ENCODE measurements at places on chromosomes 6 and 20.
A peak's percentile ranks its signal among the peaks of the same experiment; 100 is the strongest.

- no peak for DNase-seq
Observed at GRCh38 chr6:137588472-137588871, 94.3 kb upstream of the OLIG3 start.

DNA sequence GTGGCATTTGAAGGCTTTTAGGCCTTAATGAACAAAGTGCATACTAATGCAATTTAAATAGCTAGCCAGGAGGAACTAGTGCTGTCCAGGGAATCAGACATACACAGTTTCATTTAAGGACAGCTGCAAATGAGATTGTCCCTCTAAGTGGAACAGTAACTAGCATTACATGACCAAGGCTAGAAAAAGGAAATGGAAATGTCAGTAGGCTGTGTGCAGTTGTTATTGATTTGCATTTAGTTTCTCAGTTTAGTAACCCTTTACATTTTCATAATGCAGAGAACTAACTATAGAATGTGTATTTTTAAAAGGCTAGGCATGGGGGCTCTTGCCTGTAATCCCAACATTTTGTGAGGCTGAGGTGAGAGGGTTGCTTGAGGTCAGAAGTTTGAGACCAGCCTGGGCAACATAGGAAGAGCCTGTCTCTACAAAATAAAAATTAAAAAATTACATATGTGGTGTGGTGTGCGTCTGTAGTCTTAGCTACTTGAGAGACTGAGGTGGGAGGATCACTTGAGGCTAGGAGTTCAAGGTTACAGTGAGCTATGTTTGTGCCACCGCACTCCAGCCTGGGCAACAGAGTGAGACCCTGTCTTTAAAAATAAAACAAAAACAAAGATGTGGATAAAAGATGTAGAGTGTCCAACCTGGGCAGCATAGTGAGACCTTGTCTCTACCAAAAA is 468.0 kb downstream of the UTRN start:
- DNase-seq: no peak

- DNase-seq: no peak
Observed at GRCh38 chr6:114523508-114523907, 180.7 kb upstream of the HS3ST5 start.

GRCh38 chr6:167856999-167857660 is 30.4 kb downstream of the AFDN start:
- DNase-seq: no peak

DNA sequence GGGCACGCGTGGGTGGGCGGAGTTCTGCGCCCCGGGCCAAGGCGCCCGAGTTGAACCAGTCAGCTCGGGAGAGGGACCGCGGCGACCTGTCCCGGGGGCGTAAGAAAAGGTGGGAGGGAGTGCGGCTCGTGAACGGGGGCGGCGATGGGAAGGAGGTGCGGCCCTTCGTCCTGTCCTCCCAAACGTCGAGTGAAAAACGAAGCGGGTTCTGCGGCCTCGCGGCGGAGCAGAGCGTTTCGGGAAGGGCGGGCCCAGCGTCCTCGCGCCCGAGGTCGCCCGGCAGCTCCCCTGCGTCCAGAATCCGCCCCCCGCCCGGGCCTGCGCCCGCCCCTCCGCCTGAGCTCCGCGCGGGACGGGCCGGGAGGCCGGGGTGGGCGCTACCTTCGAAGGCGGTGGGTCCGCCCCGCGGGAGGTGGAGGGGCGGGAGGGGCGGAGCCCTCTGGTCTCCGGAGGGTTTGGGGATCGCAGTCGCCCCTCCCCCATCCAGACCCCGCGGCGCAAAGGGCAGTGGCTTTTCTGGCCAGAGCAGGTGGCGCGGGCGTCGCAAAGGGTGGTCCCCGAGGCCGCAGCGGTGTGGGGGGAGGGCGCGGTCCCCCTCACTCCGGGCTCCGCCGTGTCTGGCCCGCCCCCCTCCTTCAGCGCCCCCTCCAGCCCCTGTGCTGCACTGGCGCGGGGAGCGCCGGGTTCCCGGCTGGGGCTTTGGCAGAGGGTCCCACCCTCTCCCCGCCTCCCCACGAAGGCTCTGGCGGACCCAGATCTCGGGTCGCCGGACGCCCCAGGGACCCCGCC is 838 bp downstream of the STMN3 start:
- DNase-seq: peak; percentile 35

DNA sequence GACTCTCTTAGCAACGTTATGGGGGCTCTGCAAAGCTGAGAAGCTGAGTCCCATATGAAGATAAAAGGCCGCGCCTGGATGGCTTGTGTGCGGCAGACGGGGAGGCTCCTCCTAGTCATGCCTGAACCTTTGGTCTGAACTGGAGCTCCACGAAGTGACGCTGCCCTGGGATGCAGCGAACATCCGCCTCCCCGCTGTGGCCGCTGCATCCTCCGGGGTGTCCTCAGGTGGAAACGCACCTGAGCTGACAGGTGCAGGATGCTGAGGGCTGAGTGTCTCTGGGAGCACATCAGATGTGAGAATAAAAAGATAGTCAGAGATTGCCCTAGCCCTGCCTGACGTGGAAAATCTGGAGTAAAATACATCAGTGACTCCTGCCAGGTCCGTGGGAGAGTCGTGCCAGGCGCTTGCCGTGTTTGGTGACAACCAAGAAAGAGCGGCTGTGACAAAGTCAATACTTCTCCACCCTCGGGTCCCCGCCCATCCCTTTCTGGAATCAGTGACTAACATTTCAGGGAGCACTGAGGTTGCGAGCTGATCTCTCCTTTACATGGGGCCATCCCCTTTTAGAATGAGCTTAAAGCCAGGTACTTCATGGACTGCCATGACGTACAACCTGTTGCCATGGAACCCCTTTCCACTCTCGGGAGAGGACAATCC is 162.8 kb upstream of the AFDN start:
- no peak for DNase-seq

DNA sequence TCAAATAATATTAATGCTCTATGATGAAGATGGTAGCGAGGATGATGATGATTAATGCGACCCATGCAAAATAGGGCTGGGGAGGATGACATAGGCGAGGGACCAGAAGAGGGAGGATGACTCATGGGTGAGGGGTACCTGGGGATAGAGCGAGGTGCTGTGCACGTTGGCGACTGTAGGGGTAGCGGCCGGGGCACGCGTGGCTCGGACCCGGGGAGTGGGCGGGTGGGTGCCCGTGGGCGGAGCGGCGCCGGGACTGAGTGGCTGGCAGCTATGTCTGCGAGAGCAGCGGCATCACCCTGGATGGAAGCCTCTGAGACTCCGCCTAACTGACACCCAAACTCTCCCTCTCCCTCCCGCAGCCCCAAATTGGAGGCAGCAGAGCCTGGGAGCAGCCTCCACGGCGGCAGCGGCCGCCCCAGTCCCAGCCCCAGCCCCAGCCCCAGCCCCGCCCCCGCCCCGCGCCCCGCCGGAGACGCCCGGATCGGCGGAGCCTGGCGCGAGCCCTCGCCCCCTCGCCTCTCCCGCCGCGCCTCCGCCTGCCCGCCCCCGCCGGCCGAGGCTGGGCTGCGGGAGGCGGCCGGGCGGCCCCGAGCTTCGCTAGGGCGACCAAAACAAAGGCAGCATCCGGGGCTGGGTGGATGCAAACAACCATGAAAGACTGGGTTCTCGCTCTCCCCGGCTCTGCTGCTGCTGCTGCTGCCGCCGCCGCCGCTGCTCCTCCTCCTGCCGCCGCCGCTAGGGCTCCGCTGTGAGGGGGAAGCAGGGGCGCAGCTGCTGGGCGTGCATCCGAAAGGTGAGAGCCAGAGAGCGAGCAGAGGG is at the start of gene RIMS1:
RIMS1 (plus strand) TSS at position 367 of the 822 bp plus-strand sequence. CDS start 474 bp downstream, outside the sequence.
- no peak for DNase-seq

- no peak for DNase-seq
Observed at GRCh38 chr6:37160922-37161778, 8.8 kb upstream of the PIM1 start.

GRCh38 chr6:52132292-52132691 is 44.9 kb upstream of the PKHD1 start:
- DNase-seq: no peak

GRCh38 chr6:99416892-99417767 is 8.0 kb downstream of the PNISR start:
- DNase-seq: no peak

- DNase-seq: no peak
Observed at GRCh38 chr6:75933387-75933975, 139.0 kb downstream of the IMPG1 start.

DNA sequence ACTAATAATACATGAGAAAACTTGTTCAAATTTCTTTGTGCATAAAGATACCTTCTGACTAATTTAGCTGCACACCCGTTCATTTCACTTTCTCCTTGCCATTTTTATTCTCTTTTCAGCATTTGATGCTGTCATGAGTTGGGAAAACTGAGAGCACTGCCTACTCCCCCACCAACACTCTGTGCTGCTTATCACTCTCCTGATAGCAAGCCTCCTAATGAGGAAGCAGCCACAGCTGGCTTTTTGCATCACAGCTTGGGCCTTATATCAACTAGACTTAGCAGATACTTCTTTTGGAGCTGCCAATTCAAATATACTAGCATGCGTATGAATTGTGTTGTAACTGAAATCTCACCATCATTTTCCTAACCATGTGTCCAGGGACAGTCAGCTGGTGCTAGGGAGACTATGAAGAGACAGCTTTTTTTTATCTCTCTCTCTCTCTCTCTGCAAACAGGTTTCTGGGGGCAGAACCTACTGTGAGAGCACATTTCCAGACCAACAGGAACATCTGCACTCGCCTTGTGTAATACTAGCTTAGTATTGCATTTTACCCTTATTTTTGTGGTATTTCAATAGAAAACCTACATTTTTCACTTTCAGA is 699.0 kb downstream of the KHDRBS2 start:
- no peak for DNase-seq

DNA sequence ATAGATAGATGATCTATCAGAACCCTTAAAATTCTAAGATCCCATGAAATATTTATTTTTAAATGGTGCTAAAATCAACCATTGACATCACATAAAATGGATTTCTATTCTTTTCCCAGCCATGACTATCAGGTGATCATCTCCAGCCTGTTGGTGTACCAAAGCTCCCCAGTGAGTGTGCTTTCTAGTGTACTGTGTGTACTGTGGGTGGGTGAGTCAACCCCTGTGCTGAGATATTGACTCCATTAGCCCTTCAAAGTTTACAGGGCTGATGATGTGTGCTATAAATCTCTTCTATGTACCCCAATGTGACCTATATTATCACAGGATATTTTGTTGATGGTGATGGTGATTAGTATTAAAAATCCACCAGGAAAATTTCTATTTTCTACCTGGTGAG is 344.6 kb downstream of the MMUT start:
- no peak for DNase-seq

GRCh38 chr6:165223101-165223500 is 86.3 kb downstream of the C6orf118 start:
- DNase-seq: no peak

- no peak for DNase-seq
Observed at GRCh38 chr20:56433880-56434255, 21.8 kb downstream of the CASS4 start.

DNA sequence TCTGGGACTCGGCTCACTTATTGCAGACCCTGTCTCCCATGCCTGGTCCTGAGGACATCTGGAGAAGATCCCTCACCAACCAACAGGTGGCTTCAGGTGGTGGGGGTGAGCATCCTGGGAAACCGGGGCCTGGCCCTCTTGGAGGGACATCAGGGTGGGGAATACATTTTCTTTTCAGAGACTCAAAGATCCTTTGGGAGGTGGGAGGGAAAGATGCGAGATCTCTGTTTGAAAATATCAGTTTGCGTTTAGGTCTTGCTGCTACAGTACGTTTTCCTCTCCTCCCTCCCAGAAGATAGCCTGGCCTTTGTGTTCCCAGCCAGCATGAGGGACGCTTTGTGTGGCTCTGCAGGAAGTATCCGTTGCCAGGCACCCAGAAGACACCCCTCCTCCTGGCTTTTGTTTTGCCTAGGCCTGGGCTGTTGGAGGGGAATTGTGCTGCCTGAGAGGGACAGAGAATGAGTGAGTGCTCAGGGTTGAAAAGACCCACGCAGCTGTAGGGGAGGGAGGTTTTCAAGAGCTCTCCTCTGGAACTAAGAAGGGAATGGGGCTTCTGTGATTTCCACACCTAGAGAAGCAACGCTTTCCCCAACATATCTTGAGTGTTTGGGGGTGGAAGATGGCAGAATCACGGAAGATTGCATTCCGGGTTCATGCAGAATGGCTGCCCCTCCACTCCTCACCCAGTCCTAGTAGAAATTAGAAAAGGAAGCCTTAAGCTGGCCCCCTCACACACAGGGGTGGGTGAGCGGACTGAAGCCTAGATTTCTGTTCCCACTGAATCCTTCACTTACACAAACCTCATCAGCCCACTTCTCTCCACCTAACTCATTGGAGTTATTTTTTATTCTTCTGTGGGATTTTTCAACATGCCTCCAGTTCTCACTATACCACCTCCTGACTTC is 22.0 kb upstream of the SLC2A12 start:
- no peak for DNase-seq

GRCh38 chr6:158786645-158787304 is 32.4 kb downstream of the EZR start:
- DNase-seq: no peak

DNA sequence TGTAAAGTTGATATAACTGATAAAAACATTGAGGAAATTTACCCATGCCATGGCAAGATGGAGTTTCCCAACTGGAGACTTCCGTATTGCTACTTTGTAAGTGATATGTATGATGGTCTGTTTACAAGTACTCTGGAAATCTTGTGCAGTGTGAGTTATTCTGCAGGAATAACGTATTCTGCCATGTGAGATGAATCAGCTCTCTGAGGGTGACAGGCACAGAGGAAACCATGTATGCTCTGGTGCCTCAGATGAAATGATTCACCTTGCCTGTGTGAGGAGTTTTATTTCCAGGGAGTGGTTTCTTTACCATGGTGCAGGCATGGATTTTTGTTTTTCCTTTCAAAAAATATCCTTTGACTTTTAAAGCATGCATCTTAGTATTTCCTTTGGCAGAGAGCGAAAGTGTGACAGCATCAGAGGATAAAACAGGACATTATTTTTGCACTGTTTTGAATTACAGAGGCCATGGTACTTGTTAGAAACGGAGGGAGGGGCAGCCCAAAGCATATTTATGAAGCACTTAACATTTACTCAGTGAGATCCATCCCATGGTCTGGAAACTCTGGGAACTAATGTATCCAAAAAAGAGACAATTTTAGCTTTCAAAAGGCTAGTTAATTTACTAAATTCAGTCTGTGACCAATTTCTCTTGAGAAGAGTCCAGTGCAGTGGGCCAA is 36.0 kb upstream of the MTRF1L start:
- no peak for DNase-seq

- DNase-seq: no peak
Observed at GRCh38 chr20:61434341-61434781, 182.3 kb downstream of the CDH4 start.

GRCh38 chr6:106253731-106254130 is 71.8 kb downstream of the ATG5 start:
- DNase-seq: no peak

All from activated CD4-positive, alpha-beta T cell treated with anti-CD3 and anti-CD28 coated beads, Interleukin-2, amount 50 U/mL, for 48 hours (primary cell).